ENCODE measurements at places on chromosomes 6 and 20.

DNA sequence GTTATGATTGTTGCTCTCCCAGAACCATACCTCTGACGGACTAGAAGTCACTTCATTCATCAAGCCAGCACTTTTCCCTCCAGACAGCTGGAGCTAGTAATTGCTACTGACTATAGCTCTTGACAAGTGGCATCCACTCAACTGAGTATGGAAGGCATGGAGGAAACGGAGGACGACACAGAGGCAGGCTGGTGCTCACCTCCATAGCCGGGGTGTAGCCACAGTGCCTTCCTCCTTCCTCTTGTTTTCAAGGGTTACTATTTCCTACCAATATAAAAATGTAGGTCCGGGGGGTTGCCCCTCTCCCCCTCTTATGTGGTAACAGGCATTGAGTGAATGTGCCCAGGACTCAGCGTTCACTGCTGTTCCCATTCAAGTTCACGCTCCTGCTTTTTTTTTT lies 23.5 kb upstream of the FOXC1 start:
- no peak for DNase-seq

DNA sequence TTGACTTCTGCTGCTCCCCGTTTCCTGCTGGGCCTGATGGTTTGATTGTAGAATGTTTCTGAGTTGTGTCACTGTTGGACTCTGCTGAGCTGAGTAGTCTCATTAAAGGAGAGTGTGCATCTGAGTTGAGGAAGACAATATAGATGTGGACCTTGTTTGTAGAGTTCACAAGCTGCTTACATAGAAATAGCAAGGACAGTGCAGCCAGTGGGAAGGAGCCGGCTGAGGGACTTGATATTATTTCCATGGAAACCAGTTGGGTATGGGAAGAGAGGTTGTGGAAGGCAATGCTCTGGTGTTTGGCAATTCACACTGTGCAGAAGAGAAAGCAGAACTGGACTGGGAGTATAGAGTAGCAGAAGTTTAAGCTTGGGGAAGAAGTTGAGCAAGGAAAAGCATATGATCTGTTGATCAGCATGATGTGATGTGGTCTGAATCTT lies 14.8 kb downstream of the IGF2R start:
- no peak for DNase-seq

GRCh38 chr6:126356526-126356925 lies 16.6 kb downstream of the CENPW start:
- no peak for DNase-seq

- no peak for DNase-seq
Measured at GRCh38 chr6:37485291-37485702, 14.4 kb downstream of the CCDC167 start.
